ENCODE measurements at places on chromosomes 7 and 10. TPM values are rescaled to one million over a fixed set of nuclear protein-coding genes. Genes with fewer than 3 reads are reported as not detected.

DNAJB12 gene
- polyA plus RNA-seq = 20.0 TPM

GRCh38 chr10:3813986-3814837 is 29.2 kb upstream of the KLF6 start:
- no peak for DNase-seq

HTRA1 gene
- 79.3 TPM for polyA plus RNA-seq

ASIC3 gene
- 7.7 TPM for polyA plus RNA-seq

- peak; percentile 54 for DNase-seq
These were observed 2.0 kb upstream of the KIF11 start for GRCh38 chr10:92590623-92591549.

DNA sequence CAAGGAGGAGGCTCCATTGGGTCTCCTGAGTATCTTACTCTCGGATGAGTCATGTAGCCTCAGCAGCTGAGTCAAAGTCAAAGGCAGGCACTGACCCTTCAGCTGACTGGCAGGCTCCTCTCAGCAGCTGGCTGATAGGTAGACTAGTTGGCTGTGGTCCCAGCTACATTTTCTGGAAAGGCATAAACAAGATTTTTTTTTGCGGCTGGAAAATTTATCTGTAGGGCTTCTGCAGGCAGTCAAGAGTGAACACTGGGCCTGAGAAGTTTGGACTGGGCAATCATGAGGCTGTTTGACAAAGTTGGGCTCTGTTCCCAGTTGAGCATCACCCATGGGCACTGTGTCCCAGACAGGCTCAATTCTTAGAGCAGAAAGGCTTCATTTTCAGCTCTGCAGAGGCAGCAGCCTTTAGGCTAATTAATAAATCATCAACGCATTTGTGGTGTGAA is 796.2 kb downstream of the CCSER2 start:
- DNase-seq = no peak

DNA sequence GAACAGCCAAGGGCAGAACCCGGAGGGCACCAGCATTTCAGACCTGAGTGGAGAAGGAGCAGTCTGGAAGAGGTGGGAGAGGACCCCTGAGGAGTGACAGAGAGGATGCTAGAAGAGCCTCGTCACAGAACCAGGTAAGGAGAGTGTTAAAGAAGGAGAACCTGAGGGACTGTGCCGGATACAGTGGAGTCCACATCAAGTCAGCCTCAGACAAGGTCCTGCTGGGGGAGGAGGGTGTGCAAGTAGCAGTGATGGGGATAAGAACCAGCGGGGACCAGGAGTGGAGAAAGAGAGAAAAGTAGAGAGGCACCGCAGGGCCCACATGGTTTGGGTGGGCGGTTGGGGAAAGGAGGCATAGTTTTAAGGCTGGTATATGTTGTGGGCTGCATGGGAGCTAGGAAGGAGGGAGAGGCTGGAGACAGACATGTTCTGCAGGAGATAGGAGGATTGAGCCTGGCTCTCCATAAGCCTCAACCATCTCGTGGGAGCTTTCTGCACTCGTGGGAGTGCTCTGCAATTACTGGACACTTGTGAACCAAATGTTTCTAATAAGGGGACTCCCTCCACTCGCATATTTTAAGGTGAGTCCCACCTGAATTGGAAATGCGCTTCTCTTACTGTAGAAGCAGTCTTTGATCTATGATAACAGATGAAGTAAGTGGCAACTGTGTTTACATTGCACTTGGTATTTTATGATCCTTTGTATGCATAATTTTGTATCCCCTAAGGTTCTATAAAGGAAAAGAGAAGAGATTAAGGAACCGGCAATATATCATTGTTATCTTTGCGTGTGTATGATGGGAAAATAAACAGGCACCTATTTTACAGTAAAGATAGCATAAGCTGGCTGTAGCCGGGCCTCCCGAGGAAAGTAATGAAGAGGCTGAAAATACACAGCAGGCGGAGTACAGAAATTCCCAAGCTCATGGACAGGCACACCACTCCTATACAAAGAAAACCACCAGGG is 154.8 kb downstream of the ADAM12 start:
- no peak for DNase-seq

DNA sequence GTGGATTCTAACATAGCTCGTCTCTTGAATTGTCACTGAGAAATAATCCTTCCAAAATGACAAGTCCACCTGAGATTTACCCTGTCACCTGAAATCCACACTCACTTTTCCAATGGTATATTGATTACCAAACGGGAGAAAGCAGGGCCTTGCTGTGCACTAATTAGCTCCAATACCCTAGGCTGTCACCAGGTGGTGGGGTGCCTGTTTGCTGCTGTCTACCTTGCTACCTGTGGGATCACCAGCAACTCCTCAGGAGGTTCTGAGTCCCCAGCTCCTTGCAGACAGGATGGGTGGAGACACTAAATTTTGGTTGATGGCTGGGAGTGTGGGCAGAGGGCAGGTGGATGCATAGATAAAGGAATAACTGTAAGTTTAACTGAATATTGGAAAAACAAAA is 237.2 kb upstream of the ZNF32 start:
- no peak for DNase-seq

DNA sequence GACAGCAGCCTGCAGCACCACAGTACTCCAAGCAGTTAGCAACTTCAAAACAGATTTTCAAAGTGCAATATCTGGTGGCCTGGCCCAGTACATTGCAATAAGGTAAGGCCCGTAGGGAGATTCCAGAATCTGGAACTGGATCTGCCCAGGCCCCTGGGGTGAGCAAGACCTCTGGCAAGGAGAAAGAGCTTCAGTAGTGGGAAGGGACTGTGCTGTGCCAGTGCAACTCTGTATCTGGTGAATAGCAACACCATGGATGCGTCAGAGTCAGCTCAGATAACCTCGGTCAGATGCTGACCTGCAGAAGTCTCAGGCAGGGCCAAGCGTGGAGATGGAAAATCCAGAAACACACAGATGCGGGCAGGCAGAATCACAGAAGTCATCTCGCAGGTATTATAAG is 30.3 kb downstream of the ELMO1 start:
- DNase-seq = no peak

DNA sequence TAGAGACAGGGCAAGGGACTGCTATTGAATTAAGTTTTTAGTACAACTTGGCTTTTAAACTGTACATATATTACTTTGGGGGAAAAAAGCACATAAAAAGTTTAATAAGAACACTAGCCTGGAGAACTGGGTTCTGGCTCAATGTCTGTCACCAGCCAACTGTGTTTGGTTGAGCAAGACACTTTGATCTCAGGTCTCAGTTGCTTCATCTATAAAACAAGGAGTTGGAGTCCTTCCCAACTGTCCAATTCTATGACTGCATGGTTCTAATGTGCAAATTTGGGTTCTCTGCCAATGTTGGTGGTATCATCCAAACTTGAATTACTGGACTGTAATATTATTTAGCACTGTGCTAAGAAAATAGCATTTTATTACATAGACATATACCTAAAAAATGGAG is 50.3 kb downstream of the ATXN7L1 start:
- DNase-seq = no peak

GRCh38 chr7:152355474-152356057 is 80.2 kb downstream of the KMT2C start:
- DNase-seq = no peak

DNA sequence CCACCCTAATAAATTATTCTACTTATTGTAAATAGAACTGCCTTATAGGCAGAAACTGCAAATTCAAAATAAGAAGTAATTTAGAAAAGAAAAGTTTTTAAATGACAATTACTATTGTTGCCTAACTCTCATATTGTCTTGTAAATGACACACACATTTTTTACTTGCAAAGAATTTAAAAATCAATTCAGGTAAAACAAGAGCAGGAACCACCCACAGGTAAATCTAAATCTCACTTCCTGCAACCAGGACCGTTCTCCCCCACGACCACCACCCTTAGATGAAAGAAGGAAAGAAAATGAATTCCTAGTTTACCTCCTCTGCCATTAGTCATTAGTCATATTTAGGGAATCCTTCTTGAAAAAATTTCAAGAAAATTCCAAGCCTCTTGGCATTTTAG is 4.8 kb upstream of the AASS start:
- no peak for DNase-seq

FAM241B gene
- not detected for polyA plus RNA-seq

DNA sequence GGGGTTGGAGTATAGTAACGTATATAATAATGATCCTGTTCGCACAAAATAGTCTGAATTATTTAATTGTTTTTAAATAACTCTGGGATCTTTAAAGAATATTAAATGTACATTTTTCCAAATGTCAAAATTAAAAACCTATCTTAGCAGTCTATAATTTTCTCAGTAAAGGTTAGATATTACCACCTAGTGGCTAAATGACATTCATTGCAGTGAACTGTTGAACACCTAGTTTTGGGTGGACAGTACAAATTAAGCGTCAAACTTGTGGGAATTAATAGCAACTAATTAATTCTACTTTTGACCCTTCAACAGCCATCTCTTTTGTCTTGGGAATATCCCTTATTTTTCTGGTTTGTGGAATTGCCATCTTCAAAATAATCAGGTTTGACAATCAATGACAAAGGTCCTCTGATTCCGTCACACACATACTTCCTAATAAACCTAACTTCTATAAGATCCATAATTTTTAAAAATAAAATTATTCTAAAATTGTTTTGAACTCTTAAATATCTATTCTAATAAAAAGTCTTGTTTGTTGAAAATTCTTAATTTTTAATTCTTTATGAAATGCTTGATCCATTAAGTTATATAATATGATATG is 165.7 kb downstream of the SEMA3D start:
- no peak for DNase-seq

DNA sequence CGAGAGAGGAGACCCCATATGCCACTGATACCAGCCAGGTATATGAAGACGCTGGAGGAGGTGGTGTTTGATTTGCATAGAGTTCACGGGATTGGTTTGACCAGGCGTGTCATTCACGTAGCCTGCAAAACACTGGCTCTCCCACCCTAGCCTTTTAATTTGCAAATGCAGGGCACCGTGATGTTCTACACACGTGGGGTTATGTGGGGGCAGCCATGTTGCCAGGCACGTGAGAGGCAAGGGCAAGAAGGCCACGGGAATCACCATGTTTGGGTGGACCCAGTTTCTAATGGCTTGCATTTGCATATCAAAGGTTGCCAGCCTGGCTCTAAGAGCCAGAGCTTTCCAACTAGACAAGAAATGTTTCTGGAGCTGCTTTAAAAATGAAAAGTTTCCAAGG is 117.2 kb upstream of the LYZL1 start:
- DNase-seq = no peak

GRCh38 chr7:5315761-5316160 is 33.0 kb downstream of the SLC29A4 start:
- no peak for DNase-seq

DNA sequence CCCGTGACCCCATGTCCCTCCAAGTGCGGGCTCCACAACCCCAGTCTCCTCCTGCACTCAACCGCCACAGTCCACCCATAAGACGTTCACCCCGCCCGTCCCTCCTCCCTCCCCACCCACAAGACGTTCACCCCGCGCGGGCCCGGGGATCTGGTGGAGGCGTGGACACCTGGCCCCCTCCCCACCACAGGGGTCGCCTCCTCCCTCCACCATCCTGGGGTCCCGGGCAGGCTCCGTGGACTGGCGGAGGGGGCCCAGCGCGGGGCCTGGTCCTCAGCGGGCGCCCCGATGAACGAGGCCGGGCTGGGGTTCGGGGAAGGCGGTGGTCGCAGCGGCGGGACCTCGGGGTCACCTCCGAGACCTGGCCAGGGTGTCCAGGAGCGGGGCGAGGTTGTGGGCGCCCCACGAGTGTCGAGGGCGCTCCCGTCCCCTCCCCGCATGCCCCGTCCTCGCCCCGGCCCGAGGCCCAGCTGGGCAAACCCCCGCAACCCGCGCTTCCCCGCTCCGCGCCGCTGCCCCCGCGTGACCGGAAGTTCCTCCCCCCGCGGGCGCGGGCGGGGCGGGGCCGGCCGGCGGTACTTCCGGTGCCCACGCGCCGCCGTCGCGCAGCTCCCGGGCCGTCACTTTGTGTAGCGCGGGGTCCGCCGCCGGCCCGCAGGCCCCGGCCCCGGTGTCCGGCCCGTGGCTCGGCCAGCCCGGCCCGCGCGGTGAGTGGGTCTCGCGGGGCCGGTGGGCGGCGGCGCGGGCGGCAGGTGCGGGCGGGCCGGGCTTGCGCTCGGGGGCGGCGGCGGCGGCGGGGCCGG is at the start of gene ZNF316:
ZNF316 (plus strand) TSS at position 578 of the 803 bp plus-strand sequence. CDS start 5,092 bp downstream, outside the sequence.
- no peak for DNase-seq

DNA sequence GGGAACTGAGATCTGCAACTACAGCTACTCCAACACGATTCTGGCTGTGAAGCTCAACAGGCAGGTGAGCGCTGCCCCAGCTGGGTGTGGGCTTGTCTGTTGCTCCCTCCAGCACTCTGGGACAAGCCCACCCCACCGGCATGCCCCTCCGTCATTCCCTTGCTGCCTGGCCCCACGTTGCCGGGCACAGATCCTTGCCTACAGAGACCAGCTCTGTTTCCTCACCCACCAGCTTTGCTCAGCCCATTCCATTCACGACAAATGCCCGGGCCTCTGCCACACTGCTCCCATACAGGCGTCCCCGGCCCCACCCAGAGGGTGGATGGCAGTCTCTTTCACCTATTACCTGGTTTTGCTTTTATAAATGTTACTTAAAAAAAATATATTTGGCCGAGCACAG is 24.6 kb downstream of the WIPI2 start:
- no peak for DNase-seq

EBF3 gene
- 76.2 TPM for polyA plus RNA-seq

GRCh38 chr7:81956520-81956919 is 186.7 kb upstream of the HGF start:
- DNase-seq = peak; percentile 38

DNA sequence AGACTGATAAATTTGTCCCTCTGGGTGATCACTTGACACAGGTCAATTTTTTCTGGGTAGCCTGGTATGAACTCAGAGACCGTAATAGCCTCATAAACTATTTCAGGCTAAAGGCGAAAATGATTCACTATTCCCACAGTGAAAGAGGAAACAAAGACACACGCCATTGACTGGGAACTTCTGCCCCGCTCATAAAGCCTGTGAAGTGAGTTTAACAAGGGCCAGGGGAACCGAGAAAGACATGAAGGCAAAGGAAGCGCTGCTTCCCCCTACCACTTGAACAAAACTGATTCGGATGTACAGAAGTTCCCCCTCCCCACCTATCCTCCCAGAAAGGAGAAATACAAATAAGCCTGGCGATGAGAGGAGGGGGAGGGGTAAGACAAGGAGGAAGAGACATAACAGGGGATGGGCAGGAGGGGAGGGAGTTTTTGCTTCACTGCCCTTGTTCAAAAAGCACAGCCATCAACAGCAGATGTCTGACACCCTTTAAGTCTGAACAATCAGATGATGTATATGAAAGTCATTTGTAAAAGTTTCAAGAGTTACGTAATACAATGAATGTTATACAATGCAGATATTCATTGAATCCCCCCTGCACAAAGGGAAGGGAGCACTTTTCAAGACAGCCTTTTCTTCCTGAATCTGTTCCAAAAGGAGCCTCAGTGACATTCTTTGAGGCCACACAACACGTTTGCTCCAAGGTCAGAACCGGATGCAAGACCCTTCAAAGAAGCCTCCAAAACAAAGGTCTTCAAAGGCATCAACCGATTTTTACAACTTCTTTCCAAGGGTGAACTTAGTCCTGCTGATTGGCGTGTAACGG is 734 bp downstream of the ABCB4 start:
- DNase-seq = peak; percentile 22

DNA sequence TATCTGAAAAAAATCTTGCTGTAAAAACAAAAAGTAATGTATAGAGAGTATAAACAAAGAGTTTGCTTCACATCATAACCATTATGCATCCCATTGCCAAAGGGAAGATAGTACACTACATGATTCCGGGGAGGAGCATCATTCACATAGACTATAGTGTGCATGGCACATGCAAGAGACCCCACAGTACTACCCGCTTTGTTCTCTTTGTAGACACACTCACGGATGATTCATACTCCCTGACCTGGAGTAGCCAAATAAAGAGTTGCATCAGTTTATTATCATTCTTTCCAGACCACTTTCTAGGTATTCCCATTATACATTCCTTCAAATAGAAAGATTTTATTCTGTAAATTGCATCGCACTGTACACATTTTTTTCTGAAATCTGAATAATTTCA is 356.9 kb downstream of the PCDH15 start:
- DNase-seq = no peak

IGFBP1 gene
- 0.28 TPM for polyA plus RNA-seq

Data from muscle of arm (tissue), 14 donors.